ENCODE measurements at places on chromosomes 12 and 14. TPM values are rescaled to one million over a fixed set of nuclear protein-coding genes. Genes with fewer than 3 reads are reported as not detected.

DNA sequence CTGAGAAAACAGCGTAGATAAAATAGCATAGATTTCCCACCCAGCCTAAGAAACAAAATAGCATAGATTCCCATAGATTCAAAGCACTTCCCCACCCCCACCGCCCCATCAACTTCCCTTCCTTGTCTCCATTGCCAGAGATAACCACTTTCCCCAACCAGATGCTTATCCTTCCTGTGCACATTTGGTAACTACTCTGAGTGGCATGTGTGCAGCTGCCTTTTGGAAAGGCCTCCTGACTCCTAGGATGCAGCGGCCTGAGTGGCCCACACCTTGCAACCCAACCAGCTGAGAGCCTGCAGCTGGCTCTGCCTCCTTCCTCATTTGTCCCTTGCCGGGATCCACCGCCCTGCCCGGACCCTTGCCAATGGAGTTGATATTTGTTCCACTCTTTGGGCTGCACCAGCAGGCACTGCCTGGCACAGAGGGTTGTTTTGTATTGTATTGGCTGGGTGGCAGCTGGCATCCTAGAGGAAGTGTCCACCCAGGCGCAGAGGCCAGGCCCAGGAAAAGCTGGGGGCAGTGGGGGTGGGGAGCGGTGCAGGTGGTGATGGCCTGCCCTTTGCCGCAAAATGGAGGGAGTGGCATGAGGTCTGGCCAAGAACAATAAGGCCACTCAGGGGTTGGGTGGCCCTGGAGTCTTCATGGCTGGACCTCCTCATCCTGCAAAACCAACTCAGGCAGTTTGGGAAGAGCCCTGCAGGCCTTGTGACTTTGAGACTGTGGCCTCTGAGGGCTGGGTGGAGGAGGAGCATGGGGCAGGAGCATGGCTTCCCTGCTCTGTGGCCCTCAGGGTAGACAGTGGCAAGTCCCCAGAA, 4.9 kb downstream of the SLC48A1 start:
- DNase-seq: no peak
- H3K4me3 ChIP-seq: no peak overlapping the region
- peaks cover 38% of the 10 kb centered on the region for H3K4me1 ChIP-seq
- no peaks in the 10 kb centered on the region for H3K27me3 ChIP-seq
- no peaks in the 10 kb centered on the region for H3K36me3 ChIP-seq

DNA sequence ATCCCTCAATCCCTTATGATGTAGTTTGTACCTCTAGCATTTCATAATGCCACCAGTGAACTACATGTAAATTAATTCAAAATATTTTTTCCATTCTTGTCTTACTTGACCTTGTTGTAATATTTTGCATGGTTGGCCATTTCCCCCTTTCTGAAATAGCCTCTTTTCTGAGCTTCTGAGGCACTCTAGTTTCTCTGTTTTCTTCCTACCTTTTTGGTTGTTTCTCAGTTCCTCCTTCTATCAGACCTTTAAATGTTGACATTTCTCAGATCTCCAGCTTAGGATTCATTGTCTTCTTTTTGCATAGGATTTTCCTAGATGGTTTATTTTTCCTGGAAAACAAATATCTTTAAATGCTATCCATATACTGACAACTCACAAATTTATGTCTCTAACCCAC, 9.8 kb upstream of the RMST start:
- no peaks in the 10 kb centered on the region for H3K36me3 ChIP-seq
- no peak overlapping the region for H3K4me3 ChIP-seq
- no peak overlapping the region for H3K27ac ChIP-seq
- no peaks in the 10 kb centered on the region for H3K4me1 ChIP-seq
- H3K27me3 ChIP-seq: no peaks in the 10 kb centered on the region
- DNase-seq: no peak

DNA sequence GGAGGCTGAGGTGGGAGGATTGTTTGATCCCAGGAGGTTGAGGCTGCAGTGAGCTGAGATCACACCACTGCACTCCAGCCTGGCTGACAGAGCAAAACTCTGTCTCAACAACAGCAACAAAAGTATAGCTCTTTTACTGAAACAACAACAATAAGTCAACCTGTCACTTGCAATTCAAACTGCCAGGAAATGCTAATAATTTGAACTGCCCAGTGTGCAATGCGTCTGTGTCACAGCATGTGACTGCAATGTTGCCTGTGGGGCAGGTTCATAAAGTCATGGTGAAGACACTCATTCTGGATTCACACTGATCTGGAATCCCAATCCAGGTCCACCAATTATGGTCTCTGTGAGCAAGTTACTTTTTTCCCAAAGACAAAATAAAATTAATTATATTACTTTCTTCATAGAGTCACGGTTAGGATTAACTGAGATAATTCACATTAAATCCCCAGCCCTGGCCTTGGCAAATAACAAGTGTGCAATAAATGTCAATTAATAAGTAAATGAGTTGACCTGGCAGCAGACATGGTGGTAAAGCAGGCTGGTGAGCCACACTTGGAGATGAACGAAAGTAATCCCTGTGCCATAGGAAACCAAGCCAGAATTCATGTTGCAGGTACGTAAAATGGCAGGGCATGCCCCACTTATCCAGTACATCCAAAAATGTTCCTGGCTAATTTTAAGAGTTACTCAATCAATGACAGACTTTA, 89.1 kb upstream of the CPSF6 start:
- no peak overlapping the region for H3K4me3 ChIP-seq
- H3K27me3 ChIP-seq: no peaks in the 10 kb centered on the region
- no peaks in the 10 kb centered on the region for H3K36me3 ChIP-seq
- H3K27ac ChIP-seq: peak overlapping the region; percentile 74
- peaks cover 49% of the 10 kb centered on the region for H3K4me1 ChIP-seq

- DNase-seq: no peak
- no peak overlapping the region for H3K27ac ChIP-seq
- no peaks in the 10 kb centered on the region for H3K27me3 ChIP-seq
- H3K4me1 ChIP-seq: peaks cover 12% of the 10 kb centered on the region
Observed at GRCh38 chr12:110530511-110530910, 28.4 kb downstream of the RAD9B start.

DNA sequence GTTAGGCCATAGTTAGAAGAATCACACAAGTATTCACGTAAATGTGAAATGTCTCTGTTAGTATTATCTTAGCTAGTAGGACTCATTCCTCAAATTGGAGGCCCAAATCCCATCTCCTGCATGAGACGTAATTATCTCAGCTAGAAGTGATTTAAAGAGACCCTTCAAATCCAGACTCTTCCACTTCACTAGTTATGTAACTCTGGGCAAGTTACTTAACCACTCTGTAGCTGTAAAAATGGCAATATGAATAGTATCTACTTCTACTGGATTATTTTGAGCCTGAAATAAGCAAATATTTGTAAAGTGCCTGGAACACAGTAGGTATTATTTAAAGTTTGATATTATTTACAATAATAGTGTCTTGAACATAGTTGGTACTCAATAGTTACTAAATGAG, 28.4 kb upstream of the CDKL1 start:
- H3K27me3 ChIP-seq: no peaks in the 10 kb centered on the region
- H3K4me3 ChIP-seq: no peak overlapping the region
- H3K27ac ChIP-seq: no peak overlapping the region

- H3K4me1 ChIP-seq: peaks cover 3% of the 10 kb centered on the region
- no peak for DNase-seq
- no peaks in the 10 kb centered on the region for H3K36me3 ChIP-seq
Observed at GRCh38 chr14:77058117-77058516, 29.6 kb upstream of the IRF2BPL start.

DNA sequence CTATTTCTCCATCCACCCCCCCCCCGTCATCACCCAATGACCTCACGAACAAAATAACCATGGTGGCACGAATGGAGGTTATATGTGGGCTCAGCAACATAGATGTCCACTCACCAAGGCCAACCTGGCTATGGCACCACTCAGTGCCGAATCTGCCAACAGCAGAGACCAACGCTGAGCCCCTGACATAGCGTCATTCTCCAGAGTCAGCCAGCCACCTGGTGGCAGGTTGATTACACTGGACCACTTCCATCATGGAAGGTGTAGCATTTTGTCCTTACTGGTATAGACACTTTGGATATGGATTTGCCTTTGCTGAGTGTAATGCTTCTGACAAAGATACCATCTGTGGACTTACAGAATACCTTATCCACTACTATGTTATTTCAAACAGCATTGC, 24.2 kb upstream of the DYRK2 start:
- H3K4me1 ChIP-seq: no peaks in the 10 kb centered on the region
- no peak overlapping the region for H3K4me3 ChIP-seq
- H3K27me3 ChIP-seq: no peaks in the 10 kb centered on the region
- DNase-seq: no peak
- no peak overlapping the region for H3K27ac ChIP-seq

DNA sequence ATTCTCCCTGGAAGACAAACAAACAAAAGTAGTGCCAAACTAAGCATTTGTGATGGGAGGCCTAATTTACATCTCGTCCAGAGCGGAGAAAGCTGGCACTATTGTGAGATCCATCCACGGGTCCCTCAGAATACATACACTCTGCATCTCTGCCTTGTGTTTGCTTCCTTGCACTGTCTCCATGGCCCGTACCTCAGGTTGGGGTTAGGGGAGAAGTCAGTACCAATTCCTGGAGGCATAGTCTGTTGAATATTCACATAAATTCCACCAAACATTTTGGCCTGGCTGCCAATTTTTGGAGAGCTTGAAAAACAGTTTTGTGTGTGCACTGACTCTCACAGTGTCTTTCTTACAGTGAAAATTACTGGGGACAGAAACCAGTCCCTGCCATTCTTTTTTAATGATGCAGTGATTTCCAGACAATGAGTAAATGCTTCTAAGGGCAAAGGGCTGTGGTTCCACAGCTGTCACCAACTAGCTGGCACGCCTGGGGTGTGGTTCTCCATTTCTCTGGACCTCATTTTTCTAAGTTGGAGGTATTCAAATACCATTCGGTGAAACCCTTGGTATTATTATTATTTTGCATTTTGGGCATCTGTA, 119.7 kb upstream of the HIF1A start:
- H3K27me3 ChIP-seq: no peaks in the 10 kb centered on the region
- no peak overlapping the region for H3K27ac ChIP-seq
- no peaks in the 10 kb centered on the region for H3K36me3 ChIP-seq
- H3K4me3 ChIP-seq: no peak overlapping the region
- DNase-seq: no peak

The C12orf54 gene
- not detected for total RNA-seq

The LACRT gene
- total RNA-seq: not detected

The EML1 gene
- total RNA-seq: 23.6 TPM

The CMA1 gene
- total RNA-seq: not detected

The CLMN gene
- total RNA-seq: 53.7 TPM

Data from body of pancreas (tissue), 4 donors.